Posterior vena cava (tissue), 2 donors: ENCODE measurements at places on chromosomes 4 and X.

DNA sequence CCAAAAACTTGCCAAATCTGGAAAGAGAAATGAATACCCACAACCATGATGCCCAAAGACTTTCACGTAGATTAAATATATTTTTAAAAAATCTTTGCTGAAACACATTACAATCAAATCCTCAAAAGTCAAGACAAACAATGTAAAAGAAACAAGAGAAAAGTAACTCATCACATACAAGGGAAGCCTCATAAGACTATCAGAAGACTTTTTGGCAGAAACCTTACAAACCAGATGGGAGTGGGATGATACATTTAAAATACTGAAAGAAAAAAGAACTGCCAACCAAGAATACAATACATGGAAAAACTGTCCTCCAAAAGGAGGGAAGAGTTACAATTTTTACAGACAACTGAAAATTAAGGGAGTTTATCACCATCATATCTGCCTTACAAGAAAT, 319.0 kb upstream of the INTU start:
- no peak for DNase-seq

DNA sequence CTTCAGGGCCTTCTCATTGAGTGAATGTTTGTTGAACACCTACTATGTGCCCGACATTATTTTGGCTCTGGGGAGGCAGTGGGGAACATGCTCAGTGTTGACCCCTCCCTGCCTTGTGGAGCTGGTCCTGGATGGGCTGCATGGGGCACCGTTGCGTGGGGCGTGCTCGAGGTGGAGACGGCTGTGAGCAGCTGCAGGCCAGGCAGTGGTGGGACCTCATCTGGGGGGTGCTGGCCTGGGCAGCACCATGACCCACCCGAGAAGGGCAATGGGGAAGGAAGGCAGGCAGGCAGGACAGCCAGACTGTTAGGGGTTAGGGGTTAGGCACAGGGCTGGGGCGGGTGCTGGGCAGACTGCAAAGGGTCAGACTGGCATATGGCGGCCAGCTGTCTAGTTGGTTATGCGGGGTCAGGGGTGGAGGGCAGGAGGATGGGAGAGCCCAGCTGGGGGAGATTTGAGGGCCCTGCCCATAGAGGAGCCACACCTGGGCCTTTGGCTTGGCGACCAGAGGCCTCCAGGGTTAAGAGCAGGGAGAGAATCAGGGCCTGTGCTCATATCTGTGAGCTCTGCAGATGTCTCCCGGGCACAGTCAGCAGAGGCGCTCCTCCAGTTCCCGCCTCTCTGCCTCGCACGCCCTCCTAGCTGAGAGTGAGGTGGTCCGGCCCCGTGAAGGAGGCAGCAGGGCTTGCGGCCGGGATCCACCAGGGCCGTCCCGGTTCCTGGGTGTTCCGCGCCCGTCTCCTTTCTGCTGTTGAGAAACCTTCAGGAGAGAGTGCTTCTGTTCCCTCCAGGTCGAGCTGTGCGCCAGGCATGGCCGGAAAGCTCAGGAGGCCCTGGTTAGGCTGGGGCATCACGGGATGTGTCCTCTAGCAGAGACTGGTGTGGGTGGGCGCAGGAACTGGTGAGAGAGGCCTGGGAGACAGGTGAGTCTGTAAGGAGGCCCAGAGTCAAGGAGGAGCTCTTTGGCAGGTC, 73.3 kb downstream of the RGS12 start:
- no peak for DNase-seq

DNA sequence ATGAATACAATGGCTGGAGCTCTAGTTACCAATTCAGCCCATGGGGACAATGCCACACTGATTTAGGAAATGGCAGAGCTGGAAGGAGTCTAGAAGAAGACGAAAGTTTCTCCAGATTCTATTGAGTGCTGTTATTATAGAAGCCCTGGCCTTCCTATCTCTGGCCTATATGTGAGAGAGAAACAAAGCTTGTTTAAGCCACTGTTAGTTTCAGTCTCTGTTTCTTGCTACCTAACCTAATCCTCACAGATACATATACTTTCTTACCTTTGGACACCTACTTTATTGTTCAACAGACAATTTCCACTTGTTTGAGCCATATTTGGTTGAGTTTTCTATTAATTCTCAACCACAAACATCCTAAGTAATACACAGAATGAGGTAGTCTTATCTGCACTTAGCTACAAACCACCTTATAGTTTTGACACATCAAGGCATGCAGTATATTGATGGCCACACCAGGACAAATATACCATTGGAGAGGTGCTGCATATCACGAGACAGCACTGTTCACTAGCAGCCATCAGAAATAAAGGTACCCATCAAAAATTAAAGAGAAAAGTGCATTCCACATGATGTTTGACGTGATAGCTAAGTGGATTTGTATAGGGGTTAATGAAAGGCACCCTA, 190.2 kb downstream of the SMIM20 start:
- DNase-seq, result no peak

- no peak for DNase-seq
These were observed 20.9 kb downstream of the RGS12 start for GRCh38 chr4:3313556-3314228.

- no peak for DNase-seq
These were observed 2.4 kb downstream of the RAP2C start for GRCh38 chrX:132216806-132217202.

DNA sequence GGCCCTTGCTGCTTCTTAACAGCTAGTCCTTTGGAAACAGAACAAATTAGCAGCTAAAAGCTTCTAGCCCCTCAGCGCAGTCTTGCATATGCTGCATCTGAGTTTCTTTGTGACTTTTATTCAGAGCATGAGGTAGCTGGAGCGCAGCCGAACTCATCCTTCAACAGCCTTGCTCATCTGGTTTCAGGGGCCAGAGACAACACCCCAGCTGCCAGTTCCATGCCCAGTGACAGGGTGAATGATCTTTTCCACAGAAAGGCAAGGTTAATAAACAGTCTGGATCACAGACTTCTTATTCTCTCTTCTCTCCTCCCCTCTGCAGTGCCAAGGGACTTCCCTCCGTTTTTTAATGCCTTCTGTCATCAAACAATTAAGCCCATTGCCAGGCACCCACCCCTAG, 216.6 kb upstream of the INTU start:
- DNase-seq, result peak; percentile 64

DNA sequence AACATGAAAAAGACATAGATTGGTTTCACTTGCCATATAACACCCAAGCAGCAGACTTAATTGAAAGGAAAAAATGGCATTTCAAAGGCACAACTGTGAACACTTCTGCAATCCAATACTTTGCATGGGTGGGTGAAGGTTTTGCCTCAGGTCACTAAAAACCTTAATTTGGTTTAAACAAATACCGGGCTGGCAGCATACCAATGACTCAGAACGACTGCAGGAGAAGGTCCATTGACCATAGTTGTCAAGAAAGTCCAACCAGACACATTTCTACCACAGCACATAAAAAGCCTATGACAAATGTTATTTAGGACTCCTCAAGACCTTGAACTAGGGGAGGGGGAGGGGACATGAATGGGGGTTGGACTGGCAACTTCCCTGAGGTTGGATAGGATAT, 183.6 kb upstream of the TRPC5 start:
- DNase-seq, result no peak

DNA sequence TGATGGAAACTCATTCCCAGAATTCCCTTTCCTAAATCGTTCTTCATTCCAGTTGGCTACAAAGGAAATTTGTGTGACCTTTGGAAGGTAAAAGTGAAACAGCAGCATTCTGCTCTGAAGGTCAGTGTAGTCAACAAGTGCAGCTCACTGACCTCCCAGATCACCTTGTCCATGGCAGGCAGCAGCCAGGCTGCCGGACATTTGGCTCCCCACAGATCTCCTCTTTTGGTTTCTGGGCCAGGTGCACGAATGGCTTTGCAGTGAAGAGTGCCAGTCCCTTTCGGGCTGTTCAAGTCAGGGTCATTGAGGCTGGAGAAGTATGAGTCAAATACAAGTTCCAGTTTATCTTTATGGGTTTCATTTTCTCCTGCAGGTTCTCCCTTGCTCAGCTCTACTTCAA, 14.3 kb downstream of the GPRIN3 start:
- no peak for DNase-seq
